ENCODE measurements at places on chromosomes 12 and 14.

- DNase-seq, result no peak
These were observed 696.0 kb downstream of the C12orf50 start for GRCh38 chr12:87332987-87333726.

DNA sequence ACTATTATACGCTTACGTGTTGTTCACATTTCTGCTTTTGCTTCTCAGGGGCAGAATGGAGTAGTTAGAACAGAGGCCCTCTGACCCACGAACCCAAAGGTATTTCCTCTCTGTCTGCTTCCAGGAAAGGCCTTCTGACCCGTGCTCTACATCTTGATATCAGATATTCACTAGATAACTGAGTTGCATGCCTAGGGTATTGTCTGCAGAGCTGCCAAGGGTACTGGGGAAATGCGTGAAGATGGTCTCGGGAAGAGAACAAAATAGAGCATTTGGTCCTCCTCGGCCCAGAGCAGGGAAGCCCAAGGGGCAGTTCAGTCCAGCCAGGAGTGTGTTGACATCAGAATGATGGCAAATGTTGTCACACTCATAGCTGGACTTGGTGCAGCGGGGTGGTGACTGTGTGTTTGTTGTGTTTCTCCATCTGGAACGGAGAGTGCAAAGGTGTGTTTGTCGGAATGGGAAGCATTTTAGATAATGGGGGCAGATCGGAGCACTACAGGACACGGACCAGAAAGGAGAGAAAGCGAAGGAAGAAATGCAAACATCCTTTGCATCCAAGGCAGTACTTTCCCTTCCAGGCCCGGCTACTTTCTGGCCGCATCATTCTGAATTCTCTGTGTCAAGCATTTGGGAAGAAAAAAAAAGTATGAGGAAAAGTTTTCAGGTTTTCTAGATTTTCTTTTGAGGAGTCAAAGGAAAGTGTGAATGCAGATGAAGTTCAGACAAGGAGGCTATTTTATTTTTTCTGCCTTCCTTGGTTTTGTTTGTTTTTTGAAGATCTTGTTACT lies 8.1 kb downstream of the GLT1D1 start:
- DNase-seq, result no peak

- DNase-seq, result no peak
These were observed 2.2 kb downstream of the DACT1 start for GRCh38 chr14:58639842-58640484.

DNA sequence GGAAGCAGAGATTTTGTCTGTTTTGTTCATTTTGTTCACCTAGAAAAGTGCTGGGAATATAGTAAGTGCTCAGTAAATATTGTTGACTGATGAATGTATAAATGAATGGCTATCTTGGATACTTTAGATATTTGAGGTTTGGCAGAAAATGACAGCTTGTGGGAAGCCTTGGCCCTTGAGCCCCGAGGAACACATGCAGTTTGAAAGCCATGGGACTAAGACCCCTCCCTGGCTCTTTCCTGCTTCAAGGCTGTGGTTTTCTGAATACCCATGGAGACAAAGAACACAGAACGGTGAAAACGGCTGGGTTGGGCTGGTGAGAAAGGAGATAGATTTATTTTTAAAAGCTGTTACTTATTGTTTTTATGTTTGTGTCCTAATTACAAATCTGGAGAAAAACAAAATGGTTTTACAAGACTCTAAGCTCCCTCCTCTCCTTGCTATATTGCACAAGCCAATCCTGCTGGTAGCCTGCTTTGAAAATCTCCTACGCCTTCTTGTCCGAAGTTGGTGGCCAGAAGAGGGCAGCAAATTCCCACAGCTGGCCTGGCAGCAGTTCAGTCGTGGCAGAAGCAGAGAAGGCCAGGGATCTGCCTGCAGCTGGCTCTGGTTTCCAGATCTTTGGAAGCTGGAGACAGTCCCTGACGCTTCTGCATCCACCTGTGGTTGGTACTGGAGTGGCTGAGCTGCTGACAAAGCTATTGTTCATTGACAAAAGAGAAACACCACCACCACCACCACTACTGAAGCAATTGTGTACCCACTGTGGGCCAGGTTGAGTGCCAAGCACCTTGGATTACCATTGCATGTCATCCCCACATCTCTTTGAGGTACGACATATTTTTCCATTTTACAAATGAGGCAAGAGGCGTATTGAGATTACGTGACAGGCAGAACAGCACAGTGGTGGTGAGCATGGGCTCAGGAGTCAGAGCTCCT lies 5.2 kb upstream of the KRT85 start:
- DNase-seq, result peak; percentile 22

DNA sequence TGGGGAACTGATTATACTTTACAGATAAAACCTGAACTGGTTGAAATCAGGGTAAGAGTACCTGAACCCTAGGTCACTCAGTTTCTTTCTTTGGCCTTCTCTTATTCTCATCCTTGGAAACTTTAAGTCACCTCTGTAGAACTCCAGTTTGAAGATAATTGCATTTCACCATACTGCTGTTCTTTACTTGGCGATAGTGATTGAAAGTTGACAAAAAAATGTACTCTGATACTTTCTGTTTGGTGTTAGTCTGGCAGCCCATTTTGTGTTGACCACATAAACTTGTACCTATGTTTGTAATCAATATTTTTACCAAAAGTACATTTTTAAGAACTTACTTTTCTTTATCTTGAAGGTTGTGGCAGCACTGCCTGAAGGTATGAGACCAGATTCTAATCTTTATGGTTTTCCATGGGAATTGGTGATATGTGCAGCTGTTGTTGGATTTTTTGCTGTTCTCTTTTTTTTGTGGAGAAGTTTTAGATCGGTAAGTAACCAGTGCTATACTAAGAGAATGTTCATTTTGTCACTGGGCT lies 42.9 kb downstream of the MIA2 start:
- DNase-seq, result no peak

- DNase-seq, result no peak
These were observed 367.8 kb upstream of the CLEC14A start for GRCh38 chr14:38623661-38624060.

- DNase-seq, result no peak
These were observed 12.0 kb downstream of the KRT5 start for GRCh38 chr12:52508211-52508610.

- DNase-seq, result no peak
These were observed 71.0 kb downstream of the ESRRB start for GRCh38 chr14:76446921-76447320.

DNA sequence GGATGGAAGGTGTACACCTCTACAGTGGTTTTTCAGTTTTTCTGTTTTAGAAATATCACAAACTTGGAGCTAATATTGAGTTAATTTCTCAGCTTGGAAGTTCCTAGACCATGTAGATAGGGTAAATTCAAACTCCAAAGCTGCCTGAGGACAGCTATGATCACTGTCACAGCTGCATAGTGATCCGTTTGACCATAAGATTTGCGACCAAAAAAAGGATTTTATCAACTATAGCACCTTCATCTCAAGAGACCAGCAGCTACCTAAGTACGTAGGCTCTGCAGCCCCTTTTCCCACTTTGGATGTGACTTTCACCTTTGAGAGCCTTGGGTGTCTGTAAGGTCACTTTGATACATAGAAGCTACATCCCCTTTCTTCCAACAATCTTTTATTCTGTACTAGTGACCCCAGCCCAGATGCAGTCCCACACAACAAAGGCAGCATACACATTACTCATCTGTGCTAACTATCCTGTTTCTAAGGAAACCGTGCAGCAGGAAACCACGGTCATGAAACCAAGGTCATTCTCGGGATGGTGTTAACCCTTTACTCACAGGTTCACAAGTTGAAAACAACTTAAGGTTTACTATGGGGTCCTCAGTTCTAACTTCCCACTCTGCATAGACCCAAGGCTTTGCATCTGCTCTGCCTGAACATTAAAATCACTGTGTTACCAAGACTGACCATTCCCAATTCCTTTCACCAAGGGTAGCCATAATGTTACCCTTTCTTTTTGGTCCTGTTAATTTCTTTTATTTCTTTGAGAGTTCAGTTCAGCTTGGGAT lies 75.4 kb downstream of the IFT81 start:
- DNase-seq, result no peak

Measured in activated CD4-positive, alpha-beta T cell treated with anti-CD3 and anti-CD28 coated beads for 1 hour (primary cell).